Brain microvascular endothelial cell (primary cell): ENCODE measurements at places on chromosomes 4 and X.

GRCh38 chrX:84259868-84260267, 71.9 kb upstream of the RPS6KA6 start:
- no peak for DNase-seq

- DNase-seq, result no peak
Observed at GRCh38 chrX:39675619-39676018, 422.1 kb downstream of the BCOR start.

- no peak for DNase-seq
Observed at GRCh38 chrX:11374570-11374969, 81.4 kb downstream of the AMELX start.

- no peak for DNase-seq
Observed at GRCh38 chrX:99073551-99073950, 1336.5 kb downstream of the PCDH19 start.

DNA sequence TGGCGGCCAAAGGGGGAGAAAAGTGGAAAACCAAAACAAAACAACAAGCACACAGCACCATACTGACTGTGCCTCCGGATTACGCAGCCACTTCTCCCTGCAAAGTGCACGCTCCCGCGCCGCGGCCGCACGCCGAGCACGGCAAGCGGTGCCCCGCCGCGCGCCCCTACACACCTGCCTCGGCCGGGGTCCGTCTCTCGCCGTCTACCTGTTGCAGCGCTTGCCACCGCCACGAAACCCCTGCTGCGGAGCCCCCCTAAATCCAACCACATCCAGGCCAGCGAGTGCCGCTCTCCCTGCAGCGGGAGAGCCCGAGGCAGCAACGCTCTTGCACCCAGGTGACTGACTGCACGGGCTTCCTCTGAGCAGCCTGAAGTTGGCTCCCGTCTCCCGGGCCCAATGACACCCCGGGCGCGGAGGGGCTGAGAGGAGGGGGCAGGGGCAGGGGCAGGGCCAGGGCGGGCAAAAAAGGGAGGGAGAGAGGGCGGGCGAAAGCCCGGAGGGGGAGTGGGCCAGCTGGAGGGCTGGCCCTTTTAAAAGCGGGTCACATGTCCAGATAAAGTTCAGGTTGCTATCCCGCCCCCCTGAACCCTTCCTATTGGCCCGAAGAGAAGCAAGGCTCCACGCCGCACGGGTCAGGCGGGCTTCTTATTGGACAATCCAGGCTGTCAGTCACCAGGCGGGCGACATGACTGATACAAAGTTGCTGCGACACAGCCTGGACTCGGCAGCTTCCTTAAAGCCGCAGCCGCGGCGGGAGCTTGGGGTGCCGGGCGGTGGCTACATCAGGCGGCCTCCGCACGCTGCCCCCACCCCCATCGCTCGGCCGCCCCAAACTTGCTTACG, at the start of gene NR3C2:
Gene NR3C2 (minus strand): TSS at position 429 of the 846 bp plus-strand sequence.
- peak; percentile 98 for DNase-seq

DNA sequence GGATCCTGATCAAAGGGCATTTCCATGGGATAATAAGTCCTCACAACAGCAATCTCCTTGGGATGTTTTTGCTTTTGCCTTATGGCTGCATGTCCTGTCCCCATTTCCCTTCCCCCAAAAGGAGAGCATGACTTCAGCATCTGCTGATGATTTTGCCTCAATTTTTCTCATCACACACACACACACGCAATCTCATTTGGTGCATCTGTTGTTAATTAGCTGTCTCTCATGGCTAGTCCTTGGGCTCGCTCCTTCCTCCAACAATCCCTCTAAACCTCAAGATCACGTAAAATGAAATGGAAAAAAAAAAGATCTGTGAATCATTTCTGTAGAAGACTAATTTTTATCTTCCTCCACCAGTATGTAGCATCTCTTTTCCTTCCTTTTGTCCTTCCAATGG, 153.6 kb downstream of the RBMX2 start:
- DNase-seq, result no peak

- no peak for DNase-seq
Observed at GRCh38 chrX:130212371-130212770, 40.6 kb downstream of the RAB33A start.

- no peak for DNase-seq
Observed at GRCh38 chrX:134622813-134623185, 35.5 kb downstream of the PLAC1 start.

GRCh38 chr4:170243662-170244288, 154.0 kb upstream of the AADAT start:
- no peak for DNase-seq

DNA sequence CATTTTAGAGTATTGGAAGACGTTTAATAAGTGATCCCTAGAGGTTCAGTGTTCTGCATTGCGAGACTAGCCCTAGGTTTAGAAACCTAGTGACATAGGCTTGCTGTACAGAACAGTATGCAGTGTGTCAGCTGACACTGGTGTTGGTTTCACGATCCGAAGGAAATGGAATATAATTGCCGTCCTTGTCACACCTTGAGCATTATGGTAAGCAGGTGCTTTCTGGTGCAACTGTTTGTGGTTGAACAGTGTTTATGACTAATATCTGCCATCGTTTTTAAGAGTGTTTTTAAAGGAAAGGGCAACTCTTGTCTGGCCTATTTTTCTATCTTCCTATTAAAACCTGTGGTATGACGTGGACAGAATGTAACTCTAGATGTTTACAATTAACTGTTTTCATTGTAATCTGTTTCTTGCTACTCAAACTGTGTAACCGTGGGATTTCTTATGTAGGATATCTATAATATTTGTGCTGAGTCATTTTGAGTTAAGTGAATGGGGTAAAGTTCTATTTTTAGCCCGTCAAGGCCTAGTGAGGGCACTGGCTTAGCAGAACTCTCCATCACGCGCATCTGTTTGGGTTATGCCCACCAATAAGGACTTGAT, 53.8 kb upstream of the TBC1D14 start:
- peak; percentile 56 for DNase-seq

DNA sequence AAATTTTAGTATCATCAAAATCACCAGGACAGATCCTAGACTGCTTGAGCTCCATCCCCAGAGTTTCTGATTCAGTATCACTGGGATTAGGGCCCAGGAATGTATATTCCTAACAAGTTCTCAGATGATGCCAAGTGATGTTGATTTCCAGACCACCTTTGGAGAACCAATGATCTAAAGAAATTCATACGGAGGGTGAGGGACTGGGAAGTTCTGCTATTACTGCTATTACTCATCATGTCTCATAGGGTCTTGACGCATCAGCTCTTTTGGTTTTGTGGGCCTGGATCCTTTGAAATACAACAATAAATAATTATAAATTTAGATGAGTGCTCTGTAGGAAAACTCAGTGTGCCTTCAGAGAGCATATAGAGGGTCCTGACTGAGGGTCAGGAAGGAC, 59.8 kb upstream of the LGI2 start:
- peak; percentile 14 for DNase-seq

DNA sequence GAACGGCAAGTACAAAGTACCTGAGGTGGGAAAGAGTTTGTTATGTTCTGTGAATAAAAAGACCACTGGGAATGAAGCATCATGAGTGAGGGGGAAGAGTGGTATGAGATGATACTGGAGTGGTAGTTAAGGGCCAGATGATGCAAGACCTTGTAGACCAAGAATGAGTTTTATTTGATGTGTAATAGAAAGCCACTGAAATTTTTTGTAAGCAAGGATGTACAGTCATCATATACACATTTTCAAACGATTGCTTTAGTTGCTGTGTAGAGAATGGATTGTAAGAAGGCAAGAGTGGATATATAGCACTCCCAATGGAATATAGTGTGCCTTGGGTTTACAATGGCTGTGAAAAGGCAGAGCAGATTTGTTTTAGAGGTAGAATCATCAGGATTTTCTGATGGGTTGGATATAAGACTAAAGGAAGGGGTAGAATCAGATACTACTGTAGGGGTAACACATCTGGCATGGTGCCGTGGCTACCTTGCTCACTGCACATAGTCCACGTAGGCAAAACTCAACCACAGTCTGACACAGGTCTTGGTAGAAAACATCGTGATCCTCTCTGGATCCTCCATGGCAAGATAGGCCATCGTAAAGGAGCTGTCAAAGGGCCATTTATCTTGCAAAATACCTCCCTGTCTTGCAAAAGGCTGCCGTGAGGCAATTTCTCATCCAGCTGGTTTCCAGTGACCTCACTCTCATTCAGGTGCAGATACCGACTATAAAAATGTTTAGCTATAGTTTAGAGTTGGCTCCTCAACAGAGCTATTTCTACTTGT, 14.9 kb downstream of the TIFA start:
- peak; percentile 46 for DNase-seq

GRCh38 chr4:62252728-62253127, 1052.6 kb downstream of the ADGRL3 start:
- no peak for DNase-seq

GRCh38 chr4:168488869-168489274, 8.0 kb upstream of the PALLD start:
- no peak for DNase-seq

DNA sequence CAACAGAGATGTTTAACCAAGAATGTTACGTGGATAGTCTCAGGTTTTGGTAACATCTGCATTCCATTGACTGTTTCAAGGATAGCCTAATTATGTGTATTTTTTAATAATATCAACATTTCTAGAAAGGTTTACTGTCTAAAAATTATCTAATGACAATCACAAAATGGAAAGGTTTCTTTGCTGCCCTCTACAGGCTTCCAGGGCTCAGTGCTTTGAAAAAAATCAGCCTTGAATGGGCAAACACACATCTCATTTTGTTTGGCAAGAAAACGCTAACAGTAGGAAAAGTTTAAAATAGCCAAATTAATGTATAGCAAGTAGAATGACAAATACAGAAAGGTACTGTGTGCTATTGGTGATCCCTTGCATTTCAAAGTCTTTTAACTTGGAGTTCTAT, 223.4 kb upstream of the PRPS2 start:
- peak; percentile 5 for DNase-seq

- no peak for DNase-seq
Observed at GRCh38 chrX:24646745-24647182, 383 bp downstream of the PCYT1B start.

- no peak for DNase-seq
Observed at GRCh38 chr4:19711871-19712270, 539.8 kb upstream of the SLIT2 start.

- peak; percentile 62 for DNase-seq
Observed at GRCh38 chr4:40046311-40046980, 10.2 kb upstream of the N4BP2 start.

DNA sequence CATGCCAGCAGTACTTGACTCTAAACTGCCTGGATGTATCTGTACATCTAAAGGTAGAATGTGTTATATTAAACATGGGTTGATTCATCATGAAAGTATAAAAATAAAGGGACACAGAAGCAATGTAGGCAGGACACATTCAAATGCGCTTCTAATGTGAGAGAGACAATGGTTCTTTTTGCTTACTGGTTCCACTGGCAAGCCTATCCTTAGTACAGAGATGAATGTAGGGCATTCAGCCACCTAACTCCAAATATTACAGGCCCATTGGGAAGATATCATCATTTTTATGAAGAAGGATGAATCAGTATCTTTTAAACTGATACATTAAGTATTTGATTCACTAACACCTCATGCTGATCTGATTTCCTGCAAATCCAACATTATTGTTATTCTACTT, 18.0 kb downstream of the CDKL2 start:
- DNase-seq, result no peak
